ENCODE measurements at places on chromosomes 5 and 9. TPM values are rescaled to one million over a fixed set of nuclear protein-coding genes. Genes with fewer than 3 reads are reported as not detected.

Gene GRHPR
- polyA plus RNA-seq = 103 TPM

GRCh38 chr9:18800579-18800978 is 232.4 kb downstream of the SAXO1 start:
- no peaks in the 10 kb centered on the region for H3K4me1 ChIP-seq
- no peaks in the 10 kb centered on the region for H3K36me3 ChIP-seq
- no peak overlapping the region for H3K4me3 ChIP-seq
- H3K27ac ChIP-seq = no peak overlapping the region
- DNase-seq = no peak

Gene PCDHB3
- polyA plus RNA-seq = 3.1 TPM

Gene SV2C
- 0.38 TPM for polyA plus RNA-seq

DNA sequence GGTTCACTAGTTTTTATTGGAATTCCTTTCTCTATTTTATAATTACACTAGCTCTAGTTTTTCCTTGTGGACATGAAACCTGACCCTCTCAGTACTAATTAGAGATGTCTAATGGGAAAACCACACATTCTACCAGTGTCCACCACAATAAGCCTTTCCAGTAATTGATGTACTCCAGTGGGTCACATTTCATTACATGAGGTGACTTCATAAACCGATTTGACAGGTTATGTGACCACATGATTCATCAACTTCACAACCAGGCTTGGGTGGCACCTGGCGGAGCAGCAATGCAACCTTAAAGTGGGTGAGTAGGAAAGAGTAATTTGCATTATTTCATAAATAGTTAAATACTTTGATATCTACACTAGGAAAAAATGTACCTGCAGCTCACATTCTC is 284.2 kb upstream of the ADAMTS16 start:
- no peaks in the 10 kb centered on the region for H3K36me3 ChIP-seq
- no peaks in the 10 kb centered on the region for H3K27me3 ChIP-seq
- no peak overlapping the region for H3K27ac ChIP-seq
- no peak for DNase-seq
- H3K4me3 ChIP-seq = no peak overlapping the region

DNA sequence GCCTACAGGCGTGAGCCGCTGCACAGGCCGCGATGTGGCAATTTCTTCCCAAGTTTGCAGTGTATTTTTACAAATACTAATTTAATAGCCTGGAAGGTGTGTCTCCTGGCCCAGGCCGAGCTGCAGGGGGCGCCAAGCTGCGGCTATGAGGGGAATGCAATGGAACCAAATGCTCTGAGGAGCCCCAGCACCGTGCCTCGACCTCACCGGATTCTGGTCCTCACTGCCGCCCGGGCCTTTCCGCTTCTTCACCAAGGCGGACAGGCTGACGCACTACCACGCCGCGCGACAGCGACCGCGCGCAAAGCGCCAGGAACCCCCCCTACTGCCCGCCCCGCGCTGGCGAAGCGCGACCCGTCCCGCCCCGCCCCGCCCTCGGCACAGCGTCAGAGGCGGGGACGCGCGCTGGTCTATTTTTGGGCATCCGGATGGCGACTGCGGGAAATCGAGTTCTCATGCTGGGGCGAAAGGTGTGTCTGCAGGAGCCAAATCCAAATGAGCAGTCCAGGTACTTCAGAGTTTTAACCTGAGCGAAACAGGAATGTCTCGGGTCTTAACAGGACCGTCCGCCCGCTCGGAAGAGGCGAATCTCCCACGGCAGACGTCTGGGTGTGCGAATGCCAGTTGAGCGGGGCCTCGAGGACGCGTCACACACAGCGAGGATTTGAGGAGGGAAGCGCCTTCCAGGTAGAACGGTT is 31.7 kb upstream of the PRXL2C start:
- H3K4me1 ChIP-seq = peaks cover 4% of the 10 kb centered on the region
- H3K36me3 ChIP-seq = no peaks in the 10 kb centered on the region
- peak; percentile 87 for DNase-seq
- peak overlapping the region; percentile 32 for H3K4me3 ChIP-seq
- peak overlapping the region; percentile 9 for H3K27ac ChIP-seq
- peaks cover 18% of the 10 kb centered on the region for H3K27me3 ChIP-seq

DNA sequence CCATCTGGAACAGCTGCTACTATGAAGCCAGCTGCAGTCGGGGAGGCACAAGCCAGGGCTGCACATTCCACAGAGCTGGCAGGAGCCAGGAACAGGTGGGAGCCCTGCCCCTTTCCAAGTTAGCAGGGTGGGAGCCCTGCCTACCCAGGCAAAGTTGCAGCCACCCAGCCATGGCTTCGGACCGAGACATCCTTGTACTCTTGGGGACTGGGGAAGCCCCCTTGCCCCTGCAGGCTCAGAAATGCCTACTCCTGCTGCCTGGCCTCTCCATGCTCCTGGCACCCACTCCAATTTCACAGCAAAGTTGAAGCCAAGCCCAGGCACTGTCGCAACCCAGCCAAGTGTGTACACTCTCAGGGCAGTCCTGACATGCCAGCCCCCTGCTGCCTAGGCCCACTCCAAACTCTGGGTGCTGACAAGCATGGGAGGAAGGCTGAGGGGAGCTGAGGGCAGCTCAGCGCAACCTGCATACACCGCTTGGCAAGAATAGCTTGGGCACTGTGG is 165.1 kb downstream of the RNF180 start:
- no peaks in the 10 kb centered on the region for H3K27me3 ChIP-seq
- no peaks in the 10 kb centered on the region for H3K4me1 ChIP-seq

DNA sequence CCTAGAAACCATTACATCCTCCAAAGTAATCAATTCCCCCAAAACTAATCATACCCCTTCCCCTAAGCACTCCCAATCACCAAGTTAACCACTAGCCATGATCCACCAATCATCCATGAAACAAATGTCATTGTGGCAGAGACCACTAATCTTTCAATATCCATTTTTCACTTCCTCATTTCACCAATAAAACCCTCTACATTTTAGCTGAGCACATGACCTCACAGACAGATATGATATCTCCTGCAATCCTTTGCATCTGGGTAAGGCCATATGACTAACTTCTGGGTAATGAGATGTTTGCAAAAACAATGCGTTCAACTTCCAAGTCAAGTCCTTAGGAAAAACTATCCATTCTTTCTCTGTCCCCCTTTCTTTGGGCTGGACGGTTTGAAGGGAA is 20.7 kb downstream of the OR2S2 start:
- H3K27me3 ChIP-seq = no peaks in the 10 kb centered on the region
- no peak for DNase-seq
- no peak overlapping the region for H3K4me3 ChIP-seq
- no peak overlapping the region for H3K27ac ChIP-seq

Gene PTGS1
- polyA plus RNA-seq = 4.4 TPM

Gene PCDHA3
- polyA plus RNA-seq = 0.21 TPM

GRCh38 chr9:28600226-28600625 is 1026.9 kb upstream of the C9orf72 start:
- H3K4me1 ChIP-seq = no peaks in the 10 kb centered on the region
- H3K27me3 ChIP-seq = no peaks in the 10 kb centered on the region
- H3K4me3 ChIP-seq = no peak overlapping the region
- no peak for DNase-seq

Gene MOB3B
- polyA plus RNA-seq = 14.3 TPM

DNA sequence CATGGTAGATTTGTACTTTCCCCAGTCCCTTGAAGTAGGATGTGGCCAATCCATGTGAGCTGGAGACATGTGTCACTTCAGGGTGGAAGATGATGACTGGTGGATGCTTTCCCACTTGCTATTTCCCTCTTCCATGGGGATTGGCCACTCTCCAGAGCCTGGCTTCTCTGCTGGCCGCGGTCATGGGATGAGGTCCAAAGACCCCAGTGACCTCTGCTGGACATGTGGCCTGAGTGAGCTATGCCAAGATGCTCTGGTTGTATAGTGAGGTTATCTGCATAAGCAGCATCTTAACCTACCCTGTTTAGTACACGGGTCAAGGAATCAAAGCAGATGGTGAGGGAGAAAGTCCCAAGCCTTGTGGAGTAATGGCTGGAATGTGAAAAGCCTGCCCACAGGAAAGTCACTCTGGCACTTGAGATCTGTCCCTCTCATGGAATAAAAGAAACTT is 47.1 kb downstream of the SH3PXD2B start:
- no peak for DNase-seq
- no peaks in the 10 kb centered on the region for H3K36me3 ChIP-seq
- H3K4me1 ChIP-seq = peaks cover 13% of the 10 kb centered on the region
- no peaks in the 10 kb centered on the region for H3K27me3 ChIP-seq
- peak overlapping the region; percentile 43 for H3K27ac ChIP-seq

DNA sequence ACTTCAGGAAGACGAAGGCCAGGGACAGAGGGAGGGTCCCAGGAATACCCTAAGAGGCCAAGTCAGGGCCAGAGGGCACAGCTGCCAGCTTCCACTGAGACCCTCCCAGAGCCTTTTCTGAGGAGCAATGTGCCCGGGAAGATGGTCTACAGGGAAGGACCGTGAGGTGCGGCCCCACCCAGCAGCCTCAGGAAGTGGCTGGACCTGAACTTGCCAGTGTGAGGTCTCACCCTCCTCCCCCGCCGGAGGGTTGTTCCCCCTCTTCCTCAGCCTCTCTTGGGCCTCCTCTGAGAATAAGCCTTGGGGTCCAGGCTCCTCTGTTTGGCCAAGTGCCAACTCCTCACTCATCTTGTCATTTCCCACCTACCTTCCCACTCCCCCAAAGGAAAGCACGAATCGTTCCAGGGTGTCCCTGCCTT is 13.4 kb upstream of the SLC25A51 start:
- no peaks in the 10 kb centered on the region for H3K27me3 ChIP-seq
- peaks cover 6% of the 10 kb centered on the region for H3K36me3 ChIP-seq
- peak overlapping the region; percentile 66 for H3K27ac ChIP-seq
- DNase-seq = no peak

DNA sequence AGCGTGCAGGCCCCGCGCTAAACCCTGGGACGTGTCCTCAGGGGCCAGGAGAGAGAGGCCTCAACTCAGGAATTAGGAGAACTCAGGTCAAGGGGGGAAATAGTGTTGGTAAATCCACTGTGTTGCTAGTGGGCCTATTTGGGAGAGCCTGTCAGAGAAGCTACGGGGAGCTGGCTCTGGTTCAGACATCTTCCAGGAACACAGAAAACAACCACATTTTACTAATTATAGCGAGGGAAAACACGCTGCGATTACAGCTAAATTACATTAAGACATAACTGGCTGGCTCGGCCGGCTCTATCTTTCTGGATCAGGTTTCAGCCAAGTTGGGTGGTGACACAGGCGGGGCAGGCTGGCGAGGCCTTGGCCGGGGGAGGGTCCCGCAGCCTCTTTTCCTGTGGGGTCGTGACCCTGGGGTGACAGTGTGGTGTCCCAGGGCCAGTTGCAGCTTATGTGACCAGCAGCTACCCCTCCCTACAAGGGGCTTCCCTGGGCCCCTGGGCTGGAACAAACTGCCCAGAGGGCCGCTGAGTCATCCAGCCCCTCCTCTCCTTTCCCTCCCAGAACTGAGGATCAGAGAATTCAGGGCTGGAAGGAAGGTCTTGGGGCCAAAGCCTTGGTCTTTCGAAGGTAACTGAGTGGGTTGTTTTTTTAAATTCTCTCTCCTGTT is 75.1 kb downstream of the FGF18 start:
- no peaks in the 10 kb centered on the region for H3K27me3 ChIP-seq
- H3K27ac ChIP-seq = peak overlapping the region; percentile 50
- peak; percentile 82 for DNase-seq

Gene CCNI2
- polyA plus RNA-seq = 0.59 TPM

- DNase-seq = no peak
- no peak overlapping the region for H3K4me3 ChIP-seq
- H3K27me3 ChIP-seq = no peaks in the 10 kb centered on the region
- no peaks in the 10 kb centered on the region for H3K4me1 ChIP-seq
- H3K27ac ChIP-seq = no peak overlapping the region
These were observed 551.3 kb downstream of the TLE1 start for GRCh38 chr9:81137976-81138568.

DNA sequence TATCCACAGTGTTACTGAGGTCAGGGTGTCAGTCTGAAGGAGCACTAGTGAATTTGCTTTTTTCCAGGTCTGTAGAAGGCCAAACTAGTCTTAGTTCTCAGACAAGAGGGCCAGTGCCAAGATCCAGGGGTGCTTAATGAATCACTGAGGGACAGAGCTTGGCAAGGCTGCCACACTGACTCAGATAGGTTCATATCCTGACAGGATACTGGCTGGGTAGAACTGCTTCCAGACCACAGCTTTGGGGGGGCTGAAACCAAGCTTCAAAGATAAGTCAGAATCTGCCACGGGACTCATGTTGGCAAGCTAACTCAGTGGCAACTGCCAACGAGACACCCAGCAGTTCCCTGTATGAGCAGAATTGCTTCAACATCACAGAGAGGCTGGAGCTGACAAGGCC is 1125.4 kb downstream of the EFNA5 start:
- H3K4me1 ChIP-seq = no peaks in the 10 kb centered on the region
- H3K27ac ChIP-seq = no peak overlapping the region
- H3K4me3 ChIP-seq = no peak overlapping the region
- no peak for DNase-seq

Gene CDHR2
- polyA plus RNA-seq = 0.18 TPM

Gene WNT8A
- polyA plus RNA-seq = not detected

- peaks cover 8% of the 10 kb centered on the region for H3K27me3 ChIP-seq
- peaks cover 86% of the 10 kb centered on the region for H3K4me1 ChIP-seq
- peaks cover 63% of the 10 kb centered on the region for H3K36me3 ChIP-seq
- DNase-seq = no peak
- no peak overlapping the region for H3K27ac ChIP-seq
- H3K4me3 ChIP-seq = no peak overlapping the region
These were observed 12.4 kb downstream of the DIPK1B start for GRCh38 chr9:136724772-136725171.

DNA sequence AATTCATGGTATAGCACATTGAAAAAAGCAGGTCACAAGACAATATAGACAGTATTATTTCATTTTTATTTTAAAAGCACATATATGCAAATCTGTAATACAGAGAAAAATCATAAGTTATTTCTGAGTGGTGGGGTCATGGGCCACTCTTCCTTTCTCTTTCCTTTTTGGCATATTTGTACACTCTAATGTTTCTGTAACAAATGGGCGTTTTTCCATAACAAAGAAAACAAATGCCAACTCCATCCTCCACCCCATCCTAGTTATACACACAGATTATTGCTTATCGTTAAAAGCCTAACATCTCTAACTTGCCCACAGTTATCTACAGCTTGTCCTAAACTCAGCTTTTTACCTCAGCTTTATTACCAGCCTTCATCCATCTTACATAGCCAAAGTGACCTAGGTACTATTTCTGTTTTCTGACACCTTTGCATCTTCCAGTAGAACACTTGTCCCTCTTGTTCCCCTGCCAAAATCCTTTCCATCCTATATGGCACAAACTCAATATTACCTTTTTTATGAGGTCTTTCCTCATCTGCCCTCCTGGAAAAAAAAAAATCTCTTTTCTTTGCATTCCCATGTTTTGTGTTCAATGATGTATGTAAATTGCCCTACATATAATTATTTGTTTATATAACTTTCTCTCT is 4.1 kb downstream of the KIAA0825 start:
- H3K27ac ChIP-seq = no peak overlapping the region
- no peaks in the 10 kb centered on the region for H3K27me3 ChIP-seq

DNA sequence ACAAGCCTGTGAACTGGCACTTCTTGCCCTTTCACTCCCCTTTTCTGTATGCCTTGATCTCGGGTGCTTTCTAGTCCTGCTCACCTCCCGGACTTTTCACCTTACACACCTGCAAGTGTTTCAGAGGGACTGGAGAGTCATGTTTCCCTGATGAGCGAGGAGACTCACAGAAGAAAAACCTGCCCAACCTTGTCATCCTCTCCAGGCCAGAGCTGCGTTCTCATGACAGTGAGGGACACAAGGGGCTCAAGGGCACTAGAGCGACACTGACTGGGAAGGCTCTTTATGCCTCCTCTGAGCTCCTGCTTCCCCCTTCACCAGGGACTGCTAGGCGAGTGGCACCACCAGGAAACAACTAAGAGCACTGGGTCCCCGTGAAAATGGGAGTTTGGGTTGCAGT is 376.9 kb upstream of the RPS23 start:
- no peaks in the 10 kb centered on the region for H3K27me3 ChIP-seq
- no peaks in the 10 kb centered on the region for H3K36me3 ChIP-seq
- peaks cover 5% of the 10 kb centered on the region for H3K4me1 ChIP-seq
- no peak overlapping the region for H3K4me3 ChIP-seq
- H3K27ac ChIP-seq = no peak overlapping the region

Gene MARCOL
- not detected for polyA plus RNA-seq

Data from left lung (tissue), 14 donors.